ENCODE measurements at places on chromosomes 1 and 21. TPM values are rescaled to one million over a fixed set of nuclear protein-coding genes. Genes with fewer than 3 reads are reported as not detected.

Gene SIPA1L2
- 0.90 TPM for total RNA-seq

Gene KCND3
- total RNA-seq: not detected

Gene COA6
- total RNA-seq: 34.8 TPM

Gene PFDN2
- total RNA-seq: 58.6 TPM

Gene ANGPTL7
- total RNA-seq: not detected

Gene NMNAT2
- total RNA-seq: 2.4 TPM

Gene EPHX1
- total RNA-seq: 18.0 TPM

Gene TRIM63
- total RNA-seq: not detected

Gene MARCKSL1
- total RNA-seq: 107 TPM

Gene OR2L2
- not detected for total RNA-seq
